ENCODE measurements at places on chromosomes 4 and X.

- no peak for DNase-seq
These were observed 170.5 kb downstream of the SLC39A8 start for GRCh38 chr4:102174719-102175189.

DNA sequence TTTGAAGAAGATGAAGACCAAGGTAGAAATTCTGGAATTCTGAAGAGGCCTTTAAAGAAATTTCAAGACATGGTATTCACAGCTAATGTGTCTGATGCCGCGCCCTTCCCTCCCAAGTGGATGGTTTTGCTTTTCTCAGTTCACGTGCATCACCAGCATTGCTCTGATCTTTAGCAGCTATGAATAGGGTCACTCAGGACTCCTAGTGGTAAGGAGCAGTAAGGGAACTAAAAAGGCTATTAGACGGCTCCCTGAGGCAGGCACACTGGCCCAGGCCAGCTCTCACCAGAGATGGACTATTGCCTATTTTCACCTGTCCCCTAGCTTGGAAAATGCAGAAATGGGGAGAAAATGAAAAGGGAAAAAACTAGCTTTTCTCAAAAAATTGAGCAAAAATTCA lies 447.5 kb upstream of the RASGEF1B start:
- no peak for DNase-seq

GRCh38 chr4:25033526-25033925 lies 2.8 kb upstream of the LGI2 start:
- DNase-seq: no peak

DNA sequence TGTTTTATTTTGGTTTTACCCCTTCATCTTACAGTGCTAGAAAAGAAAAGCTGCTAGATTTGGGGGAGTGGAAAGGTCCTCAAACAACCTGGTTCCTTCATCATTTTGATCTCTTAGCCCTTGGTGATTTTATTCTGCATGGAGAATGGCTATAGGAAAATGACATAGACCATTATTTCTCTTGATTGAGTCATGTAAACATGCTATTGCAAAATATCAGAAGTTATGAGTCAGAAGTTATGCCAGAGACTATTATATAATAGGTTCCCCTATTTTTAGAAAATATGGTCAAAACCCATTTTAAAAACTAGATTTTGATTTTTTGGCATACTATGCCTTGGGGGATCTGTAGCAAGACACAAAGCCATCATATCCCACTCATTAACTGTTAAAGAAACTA lies 83.7 kb upstream of the FAM9C start:
- no peak for DNase-seq

DNA sequence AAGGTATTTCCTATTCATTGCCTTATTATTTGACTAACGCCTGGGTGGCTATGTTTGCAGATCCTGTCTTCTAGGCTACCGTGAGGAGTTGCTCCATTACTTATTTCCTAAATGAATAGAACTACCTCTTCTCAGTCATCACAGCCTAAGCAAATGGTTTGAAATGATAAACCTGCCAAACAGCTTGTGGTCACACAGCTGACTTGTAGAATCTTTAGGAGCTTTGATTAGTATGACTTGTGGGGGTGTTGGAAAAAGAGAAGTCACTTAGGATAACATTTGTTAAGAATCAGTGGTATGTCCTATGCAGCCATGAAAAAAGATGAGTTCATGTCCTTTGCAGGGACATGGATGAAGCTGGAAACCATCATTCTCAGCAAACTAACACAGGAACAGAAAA lies 169.3 kb downstream of the PPARGC1A start:
- DNase-seq: no peak

DNA sequence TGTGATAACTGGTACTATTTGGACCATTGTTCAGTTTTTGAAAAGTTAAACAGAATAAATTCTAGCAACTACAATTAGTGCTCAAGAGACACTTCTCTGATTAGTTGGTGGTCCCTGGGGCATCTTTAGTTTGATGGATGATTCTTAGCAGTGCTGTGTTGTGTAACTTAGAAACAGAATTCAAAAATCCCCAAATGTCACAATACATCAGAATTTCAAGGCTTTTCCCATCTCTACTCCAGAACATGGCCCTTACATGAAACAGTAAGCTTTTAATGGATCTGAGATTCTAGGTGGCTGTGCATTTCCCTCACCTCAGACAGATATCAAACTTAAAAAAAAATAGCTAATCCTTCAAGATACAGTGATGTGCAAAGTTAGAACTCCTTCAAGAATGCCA lies 104.4 kb upstream of the CXCL13 start:
- DNase-seq: no peak

- DNase-seq: no peak
These were observed 11.3 kb downstream of the EVC start for GRCh38 chr4:5722328-5722727.

- no peak for DNase-seq
These were observed 85.1 kb downstream of the USP46 start for GRCh38 chr4:52574036-52574435.

- no peak for DNase-seq
These were observed 400.8 kb upstream of the SLIT2 start for GRCh38 chr4:19850909-19851308.

- no peak for DNase-seq
These were observed 116.6 kb downstream of the SHISA3 start for GRCh38 chr4:42513748-42514492.

GRCh38 chrX:43566170-43566569 lies 89.9 kb upstream of the MAOA start:
- DNase-seq: no peak

- DNase-seq: no peak
These were observed 315.8 kb downstream of the STIM2 start for GRCh38 chr4:27176400-27176799.

DNA sequence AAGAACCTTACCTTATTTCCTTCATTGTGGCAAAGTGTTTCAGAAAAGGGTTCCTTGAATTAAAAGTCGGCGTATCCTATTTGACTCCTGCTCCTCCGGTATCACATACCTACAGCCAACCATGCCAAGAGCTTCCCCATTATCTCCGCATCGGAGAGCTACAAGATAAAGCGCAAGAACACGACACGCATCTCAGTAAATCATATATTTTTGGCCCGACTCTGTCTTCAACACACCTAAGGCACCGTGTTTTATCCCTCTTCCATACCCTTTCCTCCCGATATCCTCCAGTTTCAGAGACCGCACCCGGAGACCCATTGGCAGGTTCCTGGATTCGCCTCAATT lies 497 bp upstream of the THAP9 start:
- no peak for DNase-seq

- DNase-seq: no peak
These were observed 89.7 kb downstream of the TET2 start for GRCh38 chr4:105236202-105236915.

GRCh38 chrX:25941087-25941486 lies 197.1 kb upstream of the MAGEB18 start:
- no peak for DNase-seq

DNA sequence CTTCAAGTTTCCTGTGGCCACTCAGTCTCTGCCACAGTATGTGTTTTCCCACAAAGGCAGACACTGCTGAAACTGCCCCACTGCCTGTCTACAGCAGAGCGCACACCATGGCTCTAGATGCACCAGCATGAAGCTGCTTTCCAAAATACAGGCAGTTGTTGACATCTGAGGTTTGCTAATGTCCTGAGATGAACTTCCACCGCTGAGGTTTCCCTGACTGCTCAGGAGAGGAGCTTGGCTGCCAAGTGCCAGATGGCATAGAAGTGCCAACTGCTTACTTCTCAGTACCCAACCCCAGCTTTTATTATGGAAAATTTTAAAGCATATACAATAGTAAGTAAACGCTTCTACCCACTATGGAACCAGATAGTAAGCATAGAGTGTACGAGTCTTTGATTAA lies 61.0 kb upstream of the EXOC1L start:
- DNase-seq: no peak

DNA sequence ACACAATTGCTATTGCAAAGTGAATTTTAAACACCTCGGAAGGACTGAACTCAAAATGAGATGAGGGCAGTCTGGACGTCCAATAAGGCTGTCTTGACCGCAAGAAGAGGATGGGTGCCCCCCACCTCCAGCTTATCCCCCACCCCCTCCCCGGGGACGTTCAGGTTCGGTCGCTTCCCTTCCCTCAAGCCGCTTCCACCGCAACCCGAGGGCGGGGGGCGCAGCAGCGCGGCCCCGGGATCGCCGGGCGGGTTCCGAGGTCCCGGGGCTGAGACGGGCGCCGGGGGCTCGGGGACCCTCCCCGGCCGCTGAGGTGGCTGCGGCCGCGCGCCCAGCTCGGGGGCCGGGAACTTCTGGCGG lies 480 bp downstream of the USP46 start:
- no peak for DNase-seq

DNA sequence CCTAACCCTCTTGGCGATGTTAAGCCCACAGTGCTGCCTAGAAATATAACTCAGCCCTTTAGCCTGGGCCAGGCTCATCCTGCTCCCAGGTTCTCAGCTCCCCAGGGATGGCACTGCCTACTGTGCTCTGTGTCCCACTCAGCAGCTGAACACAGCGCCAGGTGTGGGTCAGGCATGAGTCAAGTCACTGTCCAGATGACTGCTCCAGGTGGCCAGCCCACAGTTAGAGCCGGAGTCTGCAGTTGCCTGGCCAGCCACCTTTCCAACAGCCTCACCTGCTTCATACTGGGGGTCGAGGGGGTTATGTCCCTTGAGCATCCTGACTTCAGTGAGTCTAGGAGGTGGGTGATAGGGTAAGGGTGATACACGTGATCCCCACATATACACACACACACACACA lies 48.4 kb downstream of the TBC1D14 start:
- DNase-seq: no peak

DNA sequence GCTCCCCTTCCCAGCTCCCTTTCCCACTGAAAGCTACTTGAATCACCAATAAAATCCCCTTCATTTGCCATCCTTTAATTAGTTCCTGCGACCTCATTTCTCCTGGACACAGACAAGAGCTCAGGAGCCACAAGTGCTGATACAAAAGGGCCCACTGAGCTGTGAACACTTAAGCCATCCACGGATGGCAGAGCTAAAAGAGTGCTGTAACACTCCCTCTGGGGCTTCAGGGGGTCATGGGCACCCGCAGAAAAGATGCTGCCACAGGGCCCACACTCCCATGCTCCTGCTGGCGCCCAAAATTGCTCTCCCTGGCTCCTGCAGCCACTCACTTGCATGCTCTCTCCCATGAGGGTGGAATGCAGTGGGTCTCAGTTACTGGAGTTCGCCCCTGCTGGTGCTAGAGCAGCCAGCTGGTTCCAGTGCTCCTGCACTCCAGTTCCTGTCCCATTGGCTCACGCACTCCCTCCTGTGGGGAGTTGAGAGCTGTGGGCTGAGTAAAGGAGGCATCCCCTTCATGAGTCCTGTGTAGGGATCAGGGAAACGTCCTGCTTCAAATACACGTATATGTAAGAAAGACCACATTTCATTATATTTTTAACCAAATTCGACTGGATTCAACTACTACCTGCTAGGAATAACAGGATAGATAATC lies 1291.0 kb downstream of the ARAP2 start:
- DNase-seq: no peak

- peak; percentile 58 for DNase-seq
These were observed 78.6 kb downstream of the CAMK2D start for GRCh38 chr4:113682730-113683537.

DNA sequence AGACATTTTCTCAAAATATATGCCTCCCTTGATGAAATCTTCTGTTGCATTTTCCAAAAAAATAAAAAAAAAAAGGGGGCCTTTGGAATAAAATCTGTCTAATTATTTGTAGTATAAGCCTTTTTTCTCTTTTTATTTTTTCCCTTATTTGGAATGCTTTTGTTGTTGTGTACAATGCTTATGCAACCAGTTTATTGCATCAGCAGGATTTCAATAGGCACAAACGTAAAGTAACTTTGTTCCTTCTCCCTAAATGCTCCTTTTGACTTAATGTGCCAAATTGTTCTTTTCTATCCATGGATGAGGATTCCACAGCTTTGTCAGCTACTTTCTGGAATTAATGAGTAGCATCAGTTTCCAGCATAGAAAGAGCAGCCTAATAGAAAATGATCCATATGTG lies 59.6 kb upstream of the HPGD start:
- DNase-seq: no peak

DNA sequence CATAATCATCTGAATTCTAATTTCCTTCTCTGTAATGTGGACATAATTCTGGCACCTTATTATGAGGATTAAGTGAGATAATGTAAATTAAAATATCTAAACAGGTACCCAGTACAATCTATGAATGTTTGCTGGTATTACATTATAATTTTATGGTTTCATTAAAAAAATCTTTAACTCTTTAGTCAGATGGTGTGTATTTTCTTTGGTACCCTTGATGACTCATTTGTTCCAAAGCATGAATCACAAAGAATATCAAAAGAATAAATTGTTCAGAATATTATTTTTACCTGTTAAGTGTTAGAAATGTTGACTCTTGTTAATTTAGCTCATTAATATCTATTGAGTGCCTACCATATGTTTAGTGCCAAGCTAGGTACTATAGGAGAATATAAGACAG lies 74.3 kb downstream of the SNX25 start:
- no peak for DNase-seq

DNA sequence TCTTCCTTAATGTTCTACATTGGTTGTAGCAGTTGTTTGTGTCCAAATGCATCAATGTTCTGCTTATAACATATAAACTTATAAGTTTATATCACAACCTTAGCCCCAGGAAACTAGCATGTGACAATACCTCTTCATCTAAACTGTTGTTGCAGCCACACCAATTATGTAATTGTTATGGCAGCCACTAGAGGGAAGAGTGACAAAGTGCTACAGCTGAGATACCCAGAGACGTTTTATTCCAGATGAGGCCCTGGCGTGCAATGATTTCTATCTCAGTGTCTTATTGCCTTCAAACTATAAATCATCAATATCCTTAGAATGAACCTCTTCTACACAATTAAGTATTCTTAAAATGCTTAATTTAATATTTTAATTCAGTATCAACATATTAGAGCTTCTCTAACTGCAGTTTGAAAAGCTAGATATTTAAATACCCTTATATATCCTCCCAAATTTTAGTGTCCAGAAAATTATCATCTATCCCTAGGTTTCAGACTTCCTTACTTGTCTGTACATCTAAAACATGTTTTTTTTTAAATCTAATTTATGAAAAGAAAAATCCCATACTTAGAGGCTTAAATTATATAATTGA lies 171.6 kb downstream of the PCDH10 start:
- DNase-seq: no peak

DNA sequence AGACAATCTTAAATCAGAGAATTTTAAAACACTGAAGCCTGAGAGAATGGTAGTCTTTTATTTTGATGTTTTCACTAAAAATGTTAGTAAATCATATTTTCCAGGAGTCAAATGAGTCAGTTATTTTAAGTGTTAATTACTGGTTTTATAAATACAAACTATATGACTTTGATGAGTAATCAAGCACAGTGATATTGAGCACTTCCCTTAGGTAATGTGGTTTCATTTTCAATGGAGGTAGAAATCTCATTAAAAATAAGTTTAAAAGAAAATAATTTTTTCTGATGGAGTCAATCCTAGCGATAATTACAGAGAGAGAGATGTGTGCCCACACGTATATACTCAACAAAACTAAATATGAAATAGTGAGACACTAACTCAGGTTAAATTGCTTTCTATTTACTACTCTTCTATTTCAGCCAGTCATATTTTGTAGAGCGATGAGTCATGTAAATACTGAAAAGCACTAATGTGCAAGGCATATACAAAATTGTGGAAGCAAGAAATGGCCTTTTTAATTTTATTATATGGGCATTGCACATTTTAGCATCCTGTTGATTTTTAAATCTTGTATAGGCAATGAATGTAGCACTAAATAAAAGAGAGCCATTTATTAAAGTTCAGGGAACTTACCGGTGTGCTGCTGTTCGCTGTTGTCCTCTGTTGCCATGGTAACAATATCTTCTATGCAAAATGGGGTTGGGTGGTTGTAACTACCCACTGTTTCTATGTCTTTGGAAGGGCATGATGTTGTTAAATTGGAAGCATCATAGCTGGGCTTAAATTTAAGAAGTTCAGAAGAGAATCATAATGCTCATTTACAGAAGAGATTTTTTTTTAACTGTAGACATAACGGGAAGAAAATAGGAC lies 513.7 kb downstream of the TLL1 start:
- no peak for DNase-seq
